ENCODE measurements at places on chromosomes 1 and 21.

DNA sequence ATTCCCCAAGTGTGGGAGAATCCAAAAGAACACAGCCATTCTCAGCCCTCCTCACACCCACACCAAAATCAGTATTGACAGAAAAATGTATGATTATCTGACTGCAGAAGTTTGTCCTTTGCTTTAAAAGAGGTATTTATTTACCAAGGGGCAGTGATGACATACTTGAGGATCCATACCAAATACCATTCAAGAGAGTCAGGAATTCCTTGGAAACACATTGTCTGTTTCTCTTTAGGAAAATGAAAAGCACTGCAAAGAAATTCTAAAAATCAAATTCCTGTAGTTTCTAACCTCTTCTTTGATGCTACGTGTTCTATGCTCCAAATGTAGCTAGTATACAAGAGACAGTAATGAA is 509.6 kb upstream of the CXADR start:
- DNase-seq: no peak

GRCh38 chr1:30685796-30686165 is 37.6 kb downstream of the MATN1 start:
- DNase-seq: no peak

DNA sequence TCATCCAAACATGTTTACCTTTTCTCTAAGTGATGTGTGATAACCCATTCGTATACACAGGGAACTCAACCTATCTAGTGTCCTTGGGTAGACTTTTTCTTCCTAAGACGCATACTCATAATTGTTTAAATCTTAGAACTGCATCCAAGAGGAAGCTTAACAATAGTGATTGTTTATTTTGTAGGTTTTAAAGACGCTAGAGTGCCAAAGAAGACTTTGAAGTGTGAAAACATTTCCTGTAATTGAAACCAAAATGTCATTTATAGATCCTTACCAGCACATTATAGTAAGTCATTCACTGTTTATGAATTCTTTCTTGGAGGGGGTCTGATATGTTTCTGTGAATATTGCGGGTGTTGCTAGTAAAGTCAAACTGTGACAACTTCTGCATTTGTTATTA is 25.4 kb downstream of the PLA2G4A start:
- DNase-seq: no peak

GRCh38 chr1:21764615-21765423 is 18.1 kb downstream of the USP48 start:
- no peak for DNase-seq

DNA sequence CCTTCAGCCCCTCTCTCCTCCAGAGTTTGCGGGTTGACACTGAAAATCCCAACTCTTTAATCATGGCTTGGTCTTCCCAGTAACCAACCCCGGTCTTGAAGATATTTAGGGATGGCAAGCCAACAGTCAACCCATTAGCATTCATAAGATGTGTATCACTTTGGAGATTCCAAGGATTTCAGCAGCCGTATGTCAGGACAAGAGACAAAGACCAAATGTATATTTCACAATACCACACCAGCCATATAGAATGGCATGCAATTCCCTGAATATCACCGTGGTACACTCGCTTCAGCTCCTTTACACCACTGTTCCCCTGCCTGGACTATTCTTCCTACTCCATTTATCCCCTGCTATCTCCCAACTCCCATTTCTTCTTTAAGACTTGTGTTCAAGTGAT is 109.2 kb downstream of the CSMD2 start:
- no peak for DNase-seq

DNA sequence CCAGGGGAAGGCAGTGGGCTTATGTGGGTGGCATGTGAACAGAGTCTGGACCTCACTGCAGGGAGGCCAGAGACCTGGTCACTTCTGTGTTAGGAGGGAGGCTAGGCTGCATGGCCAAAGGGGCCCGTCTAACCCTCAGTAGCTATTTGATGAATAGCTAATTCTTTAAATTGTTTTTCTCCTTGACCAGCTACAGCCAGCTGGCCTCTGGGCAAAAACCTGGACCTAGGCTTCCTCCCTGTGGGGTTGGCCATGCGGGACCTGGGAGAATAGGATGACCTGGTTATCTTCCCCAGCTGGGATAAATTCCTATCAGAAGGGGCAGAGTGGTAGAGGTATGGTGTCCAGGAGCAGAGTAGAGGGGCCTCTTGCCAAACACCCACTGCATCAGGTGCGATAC is 79.4 kb downstream of the TNR start:
- DNase-seq: no peak

DNA sequence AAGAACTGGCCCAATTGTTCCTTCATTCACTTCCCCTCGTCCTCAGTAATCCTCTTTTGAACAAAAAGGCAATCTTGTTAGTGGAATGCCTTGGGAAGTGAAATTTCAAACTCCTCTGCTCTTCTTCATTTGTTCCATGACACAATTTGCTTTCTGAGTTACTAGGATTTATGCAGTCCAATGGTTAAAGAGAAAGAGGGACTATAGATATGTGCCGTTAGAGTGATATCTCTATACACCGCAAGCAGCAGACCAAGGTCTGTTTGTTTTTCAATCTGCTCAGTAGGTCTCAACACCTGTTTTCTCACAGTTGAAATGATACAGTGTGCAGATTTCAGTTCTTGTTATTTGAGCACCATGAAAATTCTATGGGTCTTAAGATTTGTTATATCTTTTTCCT is 244.0 kb downstream of the DNM3 start:
- no peak for DNase-seq

- no peak for DNase-seq
Measured at GRCh38 chr1:155011437-155012025, 8.9 kb downstream of the ZBTB7B start.

- no peak for DNase-seq
Measured at GRCh38 chr21:17679002-17679600, 66.4 kb upstream of the BTG3 start.

Data from activated T-helper 9 cell treated with anti-CD3 and anti-CD28 coated beads, Interleukin-2, amount 50 U/mL, for 16 hours (primary cell).